Activated gamma-delta T cell treated with Interleukin-2 at 50 U/mL for 16 hours (primary cell): ENCODE measurements at places on chromosomes 2 and 18.

GRCh38 chr2:159650574-159650973, 34.2 kb upstream of the BAZ2B start:
- DNase-seq, result no peak

DNA sequence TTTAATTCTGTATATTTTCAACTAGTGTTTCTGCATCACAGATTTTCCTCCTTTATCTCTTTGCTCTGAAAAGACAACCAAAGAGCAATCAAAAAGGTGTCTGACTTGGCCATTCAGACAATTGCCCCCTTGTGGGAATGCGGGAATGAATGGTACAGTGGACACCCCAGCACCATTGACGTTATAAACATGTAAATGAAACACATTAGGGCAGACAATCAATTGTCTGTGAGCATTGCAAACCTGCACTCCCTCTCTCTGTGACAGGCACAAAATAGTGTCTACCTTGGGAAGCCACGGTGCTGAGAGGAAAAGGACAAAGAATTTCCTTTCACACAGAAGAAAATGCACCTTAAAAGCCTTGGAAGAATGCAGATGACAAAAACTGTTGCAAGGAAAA, 8.0 kb downstream of the ZEB2 start:
- DNase-seq, result no peak

- DNase-seq, result no peak
Measured at GRCh38 chr2:71498261-71498701, 44.9 kb downstream of the DYSF start.

- no peak for DNase-seq
Measured at GRCh38 chr2:69945941-69946340, 15.5 kb downstream of the ASPRV1 start.

- no peak for DNase-seq
Measured at GRCh38 chr2:38701542-38701941, 35.6 kb downstream of the GALM start.

GRCh38 chr2:42838133-42838532, 45.8 kb upstream of the HAAO start:
- no peak for DNase-seq

GRCh38 chr2:20185176-20186022, 39.5 kb downstream of the SDC1 start:
- DNase-seq, result no peak

DNA sequence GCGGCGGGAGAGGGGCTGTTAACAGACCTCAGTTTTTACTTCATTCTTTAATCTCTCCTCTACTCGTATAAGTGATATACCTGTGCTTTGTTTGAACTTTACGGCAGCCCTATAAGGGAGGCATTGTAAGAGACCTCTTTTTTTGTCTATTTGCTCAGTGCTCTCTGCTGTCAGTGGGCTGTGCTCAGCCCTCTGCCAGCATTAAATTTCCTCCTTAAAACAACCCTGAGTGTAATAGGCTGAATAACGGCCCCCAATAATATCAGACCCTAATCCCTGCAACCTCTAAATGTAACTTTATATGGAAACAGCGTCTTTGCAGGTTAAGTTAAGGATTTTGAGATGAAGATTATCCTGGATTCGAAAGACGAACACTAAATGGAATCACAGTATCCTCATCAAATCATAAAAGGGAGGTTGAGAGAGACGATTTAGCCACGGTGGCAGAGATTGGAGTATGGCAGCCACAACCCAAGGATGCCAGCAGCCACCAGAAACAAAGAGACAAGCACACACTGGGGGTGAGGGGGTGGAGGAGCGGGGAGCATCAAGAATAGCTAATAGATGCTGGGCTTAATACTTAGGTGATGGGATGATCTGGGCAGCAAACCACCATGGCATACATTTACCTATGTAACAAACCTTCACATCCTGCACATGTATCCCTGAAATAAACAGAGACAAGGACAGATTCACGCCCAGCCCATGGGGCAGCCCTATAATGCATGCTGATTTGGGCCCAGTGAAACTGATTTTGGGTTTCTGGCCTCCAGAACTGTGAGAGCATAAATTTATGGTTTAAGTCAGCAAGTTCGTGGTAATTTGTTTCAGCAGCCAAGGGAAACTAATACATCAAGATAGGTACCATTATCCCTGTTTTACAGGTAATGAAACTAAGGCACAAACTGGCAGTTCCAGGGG, 894 bp upstream of the FARSB start:
- no peak for DNase-seq

GRCh38 chr2:213248637-213249036, 35.6 kb upstream of the SPAG16 start:
- no peak for DNase-seq

DNA sequence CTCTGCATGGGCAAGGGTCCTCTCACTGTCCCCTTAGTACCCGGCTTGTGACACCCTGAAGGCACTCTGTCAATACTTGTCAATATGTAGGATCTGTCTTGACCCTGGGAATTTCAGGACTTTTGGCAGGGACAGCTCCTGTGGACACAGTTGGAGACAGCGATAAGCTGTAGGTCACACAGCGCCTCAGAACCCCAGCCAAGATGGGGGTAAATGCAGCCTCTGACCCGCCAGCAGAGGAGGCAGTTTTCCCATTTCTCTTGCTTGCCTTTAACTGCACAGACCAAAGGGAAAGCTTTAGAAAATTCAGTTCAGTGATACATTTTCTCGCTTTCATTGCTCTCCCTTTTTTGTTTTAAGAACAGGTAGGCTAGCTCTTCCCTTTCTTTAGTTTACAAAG, 54.8 kb upstream of the KLHL29 start:
- DNase-seq, result no peak

DNA sequence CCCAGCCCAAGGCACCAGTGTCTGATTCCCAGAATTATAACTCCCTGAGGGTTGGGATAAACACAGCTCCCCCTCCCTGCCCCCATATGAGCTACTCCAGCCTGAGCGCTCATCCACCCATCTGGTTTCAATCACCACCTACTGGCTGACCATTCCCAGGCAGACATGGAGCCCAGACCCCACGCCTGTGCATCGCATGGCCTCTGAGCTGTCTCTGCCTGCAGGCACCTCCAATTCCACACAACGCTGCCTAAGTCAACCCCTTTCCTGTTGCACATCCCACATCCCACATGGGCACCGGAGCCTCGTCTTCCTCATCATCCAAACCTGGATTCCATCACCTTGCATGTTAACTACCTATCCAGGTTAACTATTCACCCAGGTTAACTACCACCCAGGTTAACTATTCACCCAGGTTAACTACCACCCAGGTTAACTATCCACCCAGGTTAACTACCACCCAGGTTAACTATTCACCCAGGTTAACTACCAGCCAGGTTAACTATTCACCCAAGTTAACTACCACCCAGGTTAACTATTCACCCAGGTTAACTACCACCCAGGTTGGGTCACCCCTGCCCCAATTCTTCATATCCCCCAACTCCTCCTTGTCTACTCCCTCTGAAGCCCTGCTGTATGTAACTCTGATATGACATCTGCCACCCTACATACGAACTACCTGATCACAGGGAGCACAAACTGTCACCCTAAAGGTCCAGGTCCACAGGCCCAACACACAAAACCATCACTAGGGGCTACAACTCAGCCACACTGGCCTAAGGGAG, 47.8 kb downstream of the TEX51 start:
- no peak for DNase-seq

DNA sequence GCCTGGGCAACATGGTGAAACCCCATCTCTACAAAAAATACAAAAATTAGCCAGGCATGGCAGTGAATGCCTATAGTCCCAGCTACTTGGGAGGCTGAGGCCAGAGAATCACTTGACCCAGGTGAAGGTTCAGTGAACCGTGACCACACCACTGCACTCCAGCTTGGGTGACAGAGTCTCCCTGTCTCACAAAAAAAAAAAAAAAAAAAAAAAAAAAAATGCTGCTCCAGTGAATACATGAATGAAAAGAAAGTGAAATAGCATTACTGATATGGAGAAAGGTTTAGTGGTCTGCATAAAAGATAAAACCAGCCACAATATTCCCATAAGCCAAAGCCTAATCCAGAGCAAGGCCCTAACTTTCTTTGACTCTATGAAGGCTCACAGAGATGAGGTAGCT, 44.5 kb downstream of the METTL8 start:
- DNase-seq, result no peak

GRCh38 chr2:235564884-235565530, 71.2 kb downstream of the AGAP1 start:
- no peak for DNase-seq

- no peak for DNase-seq
Measured at GRCh38 chr2:27080603-27080936, 2.2 kb downstream of the EMILIN1 start.

DNA sequence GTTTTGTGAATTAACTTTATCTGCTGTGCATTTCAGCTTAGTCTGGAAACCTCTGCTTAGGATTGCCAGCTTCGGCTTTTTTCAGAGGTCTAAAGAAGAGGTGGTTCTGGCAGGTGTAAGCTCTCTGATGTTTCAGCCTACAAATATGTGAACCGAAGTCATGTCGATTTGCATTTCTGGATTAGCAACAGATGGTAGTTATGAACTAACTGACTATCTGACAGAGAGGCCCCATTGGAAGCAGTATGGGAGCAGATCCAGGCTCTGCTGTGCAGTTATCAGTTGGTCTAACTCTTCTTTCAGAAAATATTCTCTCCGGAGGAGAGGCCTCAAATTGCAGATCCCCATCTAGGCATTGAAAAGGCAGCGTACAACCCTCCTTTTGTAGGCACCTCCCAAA, 32.7 kb upstream of the SPRED2 start:
- no peak for DNase-seq

GRCh38 chr2:241315879-241316631, at the start of gene SEPTIN2:
Gene SEPTIN2, plus strand, starts transcription at chr2:241315925. Its CDS starts 8,308 bp downstream, at chr2:241324233.
- DNase-seq, result no peak

DNA sequence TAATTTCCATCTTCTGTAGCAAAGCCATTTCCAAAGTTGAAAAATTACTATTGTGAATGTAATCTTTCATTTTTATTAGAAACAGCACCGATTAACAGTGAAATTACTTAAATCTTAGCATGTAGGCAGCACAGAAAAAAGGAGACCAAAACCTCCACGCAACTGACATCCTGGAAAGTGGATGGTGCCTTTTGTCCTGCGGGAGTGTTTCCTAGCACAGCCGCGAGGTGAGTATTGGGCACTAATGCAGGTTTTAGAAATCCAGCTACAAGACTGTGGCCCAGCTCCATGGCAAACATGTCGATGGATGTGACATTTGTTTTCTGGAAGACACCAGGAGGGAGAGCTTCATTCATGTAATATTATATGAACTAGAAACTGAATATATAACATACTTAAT, 86.9 kb downstream of the MBP start:
- no peak for DNase-seq

DNA sequence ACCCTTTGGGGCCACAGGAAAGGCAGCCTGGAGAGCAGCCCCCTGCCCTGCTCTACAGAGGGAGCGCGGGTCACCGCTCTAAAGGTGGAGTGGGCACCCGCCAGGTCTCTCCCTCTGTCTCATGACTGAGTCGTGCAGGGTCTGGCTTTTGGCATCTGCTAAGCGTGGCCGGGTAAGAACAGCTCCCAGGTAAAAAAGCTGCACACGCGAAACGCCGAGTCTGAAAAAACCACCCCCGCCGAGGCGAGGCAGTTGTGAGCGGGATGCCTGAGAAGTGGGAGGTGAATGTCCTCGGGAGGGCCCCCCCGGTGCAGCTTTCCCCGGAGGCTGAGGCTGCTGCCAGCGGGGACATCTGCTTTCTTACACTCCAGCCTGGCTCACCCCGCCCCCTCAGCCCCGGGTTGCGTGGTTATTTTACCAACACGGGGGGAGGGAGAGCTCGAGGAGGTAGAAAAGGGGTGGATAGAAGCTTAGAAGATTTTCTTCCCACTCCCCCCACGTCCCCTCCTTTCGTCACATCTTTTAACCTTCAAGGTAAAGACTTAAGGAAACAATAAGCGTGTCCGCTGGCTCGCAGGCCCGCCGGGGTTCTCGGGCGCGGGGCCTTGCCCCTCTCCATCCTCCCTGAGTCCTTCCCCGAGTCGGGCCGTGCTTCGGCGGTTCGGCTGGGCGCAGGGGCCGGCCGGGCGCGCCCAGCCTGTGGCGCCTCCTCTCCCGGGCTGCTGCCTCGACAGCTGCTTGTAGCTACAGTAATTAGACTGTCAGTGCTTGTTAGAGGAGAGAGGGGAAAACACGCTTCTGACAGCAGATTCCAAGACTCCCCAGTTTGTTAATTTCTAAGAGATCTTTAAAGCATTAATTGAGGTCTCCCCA, 70.6 kb upstream of the PSMD14 start:
- DNase-seq, result peak; percentile 37

- DNase-seq, result no peak
Measured at GRCh38 chr2:127137225-127137624, 30.3 kb upstream of the BIN1 start.

GRCh38 chr2:175948191-175948590, 53.9 kb downstream of the LNPK start:
- DNase-seq, result no peak

DNA sequence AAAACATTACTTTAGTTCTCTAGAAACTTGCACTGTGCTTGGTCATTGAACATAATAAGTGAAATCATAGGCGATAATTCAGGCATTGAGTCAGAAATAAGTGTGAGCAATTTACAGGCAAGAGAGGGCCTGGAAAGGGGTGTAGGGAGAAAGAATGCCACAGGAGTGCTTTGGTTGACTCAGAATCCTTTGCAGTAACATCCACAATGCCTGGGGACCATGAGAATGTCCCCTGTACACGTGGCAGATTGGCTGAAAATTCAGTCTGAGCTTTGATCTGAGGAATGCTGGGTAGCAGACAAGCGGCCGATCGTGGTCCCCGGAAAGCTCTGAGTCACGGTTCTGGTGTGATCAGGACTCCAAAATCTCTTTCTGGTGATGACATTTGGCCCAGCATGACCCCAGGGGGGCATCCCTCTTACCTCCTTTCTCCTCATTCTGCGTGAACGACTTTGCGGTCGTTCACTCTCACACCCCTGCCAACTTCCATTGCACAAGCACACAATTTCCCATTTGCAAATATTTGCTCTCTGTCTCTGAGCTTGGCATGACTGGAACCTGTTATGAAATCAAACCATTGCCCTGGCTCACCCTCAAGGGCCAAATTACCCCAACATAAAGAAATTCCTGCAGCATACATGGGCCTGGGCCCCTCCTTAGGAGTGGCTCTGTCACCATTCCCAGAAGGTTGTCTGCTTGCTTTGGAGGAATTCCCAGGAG, 305.0 kb upstream of the EPAS1 start:
- DNase-seq, result no peak

DNA sequence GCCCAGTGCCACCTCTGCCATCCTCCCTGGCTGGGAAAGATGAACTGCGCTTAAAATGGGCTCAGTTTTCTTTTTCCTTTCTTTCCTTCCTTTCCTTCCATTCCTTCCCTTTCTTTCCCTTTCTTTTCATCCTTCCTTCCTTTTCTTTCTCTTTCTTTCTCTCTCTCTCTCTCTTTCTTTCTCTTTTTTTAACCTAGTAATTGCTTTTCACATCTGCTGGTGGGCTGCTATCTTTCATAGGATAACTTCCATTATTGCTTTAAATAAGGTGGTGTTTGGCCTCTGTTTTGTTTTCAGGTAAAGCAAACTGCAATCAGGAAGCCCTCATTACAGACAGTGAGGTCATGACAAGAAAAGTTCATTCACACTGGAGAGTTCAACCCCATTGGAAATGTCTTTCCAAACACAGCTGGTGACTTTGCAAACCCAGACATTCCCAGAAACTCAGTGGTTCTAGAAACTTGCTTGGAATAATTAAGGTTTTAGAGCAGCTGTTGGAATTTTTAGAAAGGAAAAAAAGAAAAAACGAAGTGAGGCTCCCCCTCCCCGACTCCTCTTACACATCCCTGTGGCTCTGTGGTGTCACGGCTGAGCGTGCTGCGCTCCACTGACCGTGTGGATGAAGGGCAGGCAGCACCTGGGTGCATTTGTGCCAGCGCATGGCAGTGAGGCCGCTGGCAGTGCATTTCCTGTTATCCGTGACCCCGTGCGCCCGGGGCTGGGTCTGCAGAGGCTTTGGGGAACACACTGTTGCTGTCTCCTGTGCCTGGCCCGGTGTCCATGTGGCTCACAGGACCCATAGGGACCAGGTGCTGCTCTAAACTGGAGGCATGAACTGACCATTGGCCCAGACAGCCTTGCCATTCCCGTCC, 76.9 kb downstream of the MBP start:
- DNase-seq, result no peak
